ENCODE measurements at places on chromosomes 6 and 20. TPM values are rescaled to one million over a fixed set of nuclear protein-coding genes. Genes with fewer than 3 reads are reported as not detected.

GRCh38 chr6:29976588-29977424 lies 34.5 kb downstream of the HLA-A start:
- H3K4me1 ChIP-seq: peaks cover 17% of the 10 kb centered on the region
- DNase-seq: peak; percentile 85
- H3K4me3 ChIP-seq: peak overlapping the region; percentile 48
- peaks cover 74% of the 10 kb centered on the region for H3K27me3 ChIP-seq
- H3K36me3 ChIP-seq: no peaks in the 10 kb centered on the region

DNA sequence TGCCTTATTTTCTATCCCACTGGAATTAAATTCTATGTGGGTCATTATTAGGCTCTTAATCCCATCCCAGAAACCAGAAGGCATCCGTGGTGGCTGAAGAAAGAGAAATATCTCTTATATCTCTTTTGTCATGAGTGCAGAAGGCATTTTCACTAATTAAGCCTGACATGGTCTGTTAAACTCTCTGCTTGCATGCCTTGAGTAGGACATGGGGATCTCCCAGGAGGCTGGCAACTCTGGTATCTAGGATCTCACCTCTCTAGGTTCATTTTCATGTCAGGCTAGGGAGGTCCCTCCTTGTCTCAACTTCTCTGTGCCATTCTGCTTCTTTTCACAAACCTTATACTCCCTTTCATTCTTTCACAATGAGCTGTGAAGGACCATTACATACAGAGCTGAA lies 25.3 kb upstream of the GPR63 start:
- no peaks in the 10 kb centered on the region for H3K36me3 ChIP-seq
- DNase-seq: no peak
- H3K4me1 ChIP-seq: no peaks in the 10 kb centered on the region

GRCh38 chr6:129273161-129273560 lies 390.2 kb downstream of the LAMA2 start:
- H3K27me3 ChIP-seq: no peaks in the 10 kb centered on the region
- H3K4me3 ChIP-seq: no peak overlapping the region
- peak; percentile 40 for DNase-seq

DNA sequence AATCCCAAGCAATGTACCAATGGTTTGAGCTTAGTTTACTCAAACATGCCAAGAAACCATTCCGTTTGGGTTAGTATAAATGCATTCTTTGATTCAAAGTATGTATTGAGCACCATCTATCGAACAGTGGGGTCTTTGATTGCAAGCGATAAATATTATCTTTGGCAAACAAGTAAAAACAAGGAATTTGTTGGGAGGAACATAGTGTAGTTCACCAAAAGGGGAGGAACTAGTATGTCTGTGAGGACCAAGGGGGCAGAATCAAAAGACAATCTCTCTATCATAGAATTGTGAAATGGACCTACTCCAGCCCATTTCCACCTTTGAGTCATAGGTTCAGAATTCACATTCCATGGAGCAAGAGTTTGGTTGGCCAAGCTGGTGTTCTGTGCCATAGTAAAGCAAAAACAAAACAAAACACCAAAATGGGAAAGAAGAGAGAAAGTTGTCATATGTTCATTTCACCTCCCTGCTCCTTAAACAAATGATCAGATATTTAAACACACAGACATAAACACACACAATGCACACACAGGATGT lies 266.0 kb downstream of the TSHZ2 start:
- no peak for DNase-seq
- H3K27me3 ChIP-seq: no peaks in the 10 kb centered on the region
- H3K4me3 ChIP-seq: no peak overlapping the region
- H3K4me1 ChIP-seq: no peaks in the 10 kb centered on the region
- no peaks in the 10 kb centered on the region for H3K36me3 ChIP-seq
- no peak overlapping the region for H3K27ac ChIP-seq

DNA sequence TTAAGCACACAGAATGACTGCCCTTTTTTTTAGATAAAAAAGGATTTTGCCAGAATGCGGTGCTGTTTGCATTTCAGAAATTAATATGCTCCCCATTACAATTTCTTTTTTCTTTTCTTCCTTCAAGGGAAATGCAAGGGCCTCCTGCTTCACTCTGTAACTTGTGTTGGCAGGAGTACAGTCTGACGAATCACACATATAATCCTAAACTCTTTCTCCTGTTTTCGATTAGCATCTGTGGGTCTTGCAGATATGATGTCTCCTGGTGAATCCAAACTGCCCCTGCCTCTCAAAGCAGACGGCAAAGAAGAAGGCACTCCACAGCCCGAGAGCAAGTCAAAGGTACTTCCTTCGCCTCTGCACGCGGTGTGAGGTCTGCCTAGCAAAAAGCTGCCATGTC lies 149.5 kb downstream of the TMEM242 start:
- H3K4me3 ChIP-seq: no peak overlapping the region
- no peak overlapping the region for H3K27ac ChIP-seq
- DNase-seq: no peak
- no peaks in the 10 kb centered on the region for H3K36me3 ChIP-seq
- peaks cover 9% of the 10 kb centered on the region for H3K4me1 ChIP-seq

Gene GGTLC1
- total RNA-seq: not detected

DNA sequence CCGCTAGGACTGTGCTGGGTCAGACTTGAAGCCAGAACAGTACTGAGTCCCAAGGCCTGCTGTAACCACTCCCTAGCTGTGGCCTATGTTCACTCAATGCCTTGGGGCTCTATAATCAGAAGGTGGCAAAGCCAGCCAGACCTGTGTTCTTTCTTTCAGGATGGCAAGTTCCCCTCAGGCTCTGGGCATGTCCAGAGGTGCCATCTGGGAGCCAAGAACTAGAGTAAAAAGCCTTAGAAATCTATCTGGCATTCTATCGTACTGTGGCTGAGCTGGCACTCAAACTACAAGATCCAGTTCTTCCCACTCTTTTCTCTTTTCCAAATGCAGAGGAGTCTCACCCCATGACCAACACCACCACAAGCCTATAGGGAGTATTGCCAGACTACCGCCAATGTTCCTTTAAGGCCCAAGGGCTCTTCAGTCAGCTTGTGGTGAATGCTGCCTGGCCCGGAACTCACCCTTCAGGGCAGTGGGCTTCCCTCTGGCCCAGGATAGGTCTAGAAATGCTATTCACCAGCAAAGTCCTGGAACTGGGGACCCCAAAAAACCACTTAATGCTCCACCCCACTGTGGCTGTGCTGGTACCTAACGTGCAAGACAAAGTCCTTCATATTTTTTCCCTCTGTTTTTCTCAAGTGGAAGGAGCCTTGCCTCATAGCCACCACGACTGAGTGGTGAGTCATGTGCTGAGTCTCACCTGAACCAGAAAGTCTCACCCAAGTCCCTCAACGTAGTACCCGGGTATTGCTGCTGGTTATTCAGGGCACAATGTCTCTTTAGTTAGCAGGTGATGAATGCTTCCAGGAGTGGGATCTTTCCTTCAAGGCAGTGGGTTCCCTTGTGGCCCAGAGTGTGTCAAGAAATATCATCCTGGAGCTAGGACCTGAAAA lies 8.6 kb upstream of the SIRPB2 start:
- no peak for DNase-seq
- H3K4me1 ChIP-seq: no peaks in the 10 kb centered on the region
